ENCODE measurements at places on chromosomes 5 and 9.

DNA sequence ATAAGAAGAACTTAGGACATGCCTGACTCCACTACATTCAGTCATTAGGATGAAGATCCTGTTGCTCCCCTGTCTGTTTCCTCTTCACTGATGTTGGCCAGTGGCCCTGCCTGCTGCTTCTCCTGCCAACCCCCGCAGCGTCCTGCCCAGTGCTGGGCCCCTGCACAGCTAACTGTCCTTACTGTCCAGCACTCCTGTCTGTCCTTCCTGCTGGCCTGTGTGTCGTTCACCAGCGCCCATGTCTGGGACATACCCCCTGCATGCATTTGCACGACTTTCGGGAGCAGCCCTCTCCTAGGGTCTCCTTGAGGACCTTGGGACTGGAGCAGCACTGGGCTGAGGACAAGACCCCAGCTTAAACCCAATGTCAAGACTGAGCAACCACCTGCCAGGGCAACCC lies 547.6 kb downstream of the BNC2 start:
- no peak for DNase-seq

- no peak for DNase-seq
Measured at GRCh38 chr9:89743573-89744254, 138.9 kb downstream of the GADD45G start.

- DNase-seq = no peak
Measured at GRCh38 chr9:18629136-18629535, 155.2 kb downstream of the ADAMTSL1 start.

- DNase-seq = no peak
Measured at GRCh38 chr5:101995585-101995984, 300.5 kb downstream of the SLCO4C1 start.

DNA sequence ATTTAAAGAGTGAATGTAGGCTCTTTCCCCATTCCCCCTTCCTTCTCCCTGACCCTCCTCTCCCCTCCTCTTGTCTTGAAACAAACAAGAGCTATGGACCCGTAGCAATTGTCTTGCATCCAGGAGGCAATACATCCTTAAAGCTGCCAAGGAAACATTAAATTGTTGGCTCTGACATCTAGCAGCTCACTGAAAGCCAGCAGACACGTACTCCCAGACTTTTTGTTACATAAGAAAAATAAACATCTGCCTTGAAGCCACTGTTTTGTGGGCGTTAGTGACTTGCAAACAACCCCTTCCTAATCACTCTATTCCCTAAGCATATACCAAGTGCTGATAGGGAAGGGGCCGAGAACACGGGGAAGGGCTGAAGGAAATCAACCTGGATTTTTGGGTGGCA lies 8.6 kb downstream of the SLC45A2 start:
- DNase-seq = no peak

- no peak for DNase-seq
Measured at GRCh38 chr9:71521132-71521531, 247.2 kb downstream of the CEMIP2 start.

GRCh38 chr5:56522960-56523359 lies 289.8 kb upstream of the ANKRD55 start:
- no peak for DNase-seq

DNA sequence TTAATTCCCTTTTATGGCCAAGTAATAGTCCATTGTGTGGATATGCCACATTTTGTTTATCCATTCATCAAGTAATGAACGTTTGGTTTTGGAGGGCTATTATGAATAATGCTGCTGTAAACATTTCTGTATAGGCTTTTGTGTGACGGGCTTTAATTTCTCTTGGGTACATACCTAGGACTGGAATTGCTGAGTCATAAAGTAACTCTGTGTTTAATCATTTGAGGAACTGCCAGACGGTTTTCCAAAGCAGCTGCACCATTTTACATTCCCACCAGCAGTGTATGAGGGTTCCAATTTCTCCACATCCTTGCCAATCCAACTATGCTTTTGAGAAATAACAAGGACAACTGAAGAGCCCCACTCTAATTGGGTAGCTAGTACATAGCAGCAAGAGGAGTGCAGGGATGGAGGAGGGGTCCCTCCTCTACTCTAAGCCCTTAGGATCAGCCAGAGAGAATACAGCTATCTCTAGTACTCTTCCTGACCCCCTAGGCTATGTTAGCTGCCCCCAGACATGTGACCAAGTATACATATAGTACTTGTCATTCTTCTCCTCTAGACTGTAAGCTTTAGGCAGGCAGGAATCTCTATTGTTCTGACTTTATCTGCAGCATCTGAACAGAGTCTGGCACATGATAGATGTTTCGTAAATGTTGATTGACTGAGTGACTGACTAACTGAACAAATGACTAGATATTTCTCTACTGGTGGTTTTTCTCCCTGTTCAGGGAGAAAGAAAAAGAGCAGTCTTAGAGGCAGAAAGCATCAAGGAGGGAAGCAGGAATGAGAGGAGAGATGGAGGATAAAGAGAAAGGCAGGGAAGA lies 22.1 kb upstream of the MATR3 start:
- peak; percentile 72 for DNase-seq

DNA sequence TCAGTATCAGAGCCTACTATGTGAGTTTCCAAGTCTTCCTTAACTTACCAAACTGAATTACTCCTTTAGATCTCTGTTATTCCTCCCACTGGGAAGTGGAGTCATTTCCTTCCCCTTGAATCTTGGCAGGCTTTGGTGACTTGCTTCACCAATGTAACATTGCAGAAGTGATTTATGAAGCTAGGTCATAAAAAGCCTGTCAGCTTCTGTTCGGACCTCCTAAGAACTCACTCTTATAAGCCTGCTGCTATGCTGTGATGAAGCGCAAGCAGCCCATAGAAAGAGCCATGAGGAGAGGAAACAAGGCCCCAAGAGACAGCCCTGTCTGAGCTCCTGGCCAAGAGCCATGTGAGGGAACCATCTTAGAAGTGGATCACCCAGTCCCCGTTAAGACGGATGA lies 14.2 kb upstream of the FOXB2 start:
- peak; percentile 61 for DNase-seq

- no peak for DNase-seq
Measured at GRCh38 chr5:61650661-61651060, 318.6 kb downstream of the ZSWIM6 start.

DNA sequence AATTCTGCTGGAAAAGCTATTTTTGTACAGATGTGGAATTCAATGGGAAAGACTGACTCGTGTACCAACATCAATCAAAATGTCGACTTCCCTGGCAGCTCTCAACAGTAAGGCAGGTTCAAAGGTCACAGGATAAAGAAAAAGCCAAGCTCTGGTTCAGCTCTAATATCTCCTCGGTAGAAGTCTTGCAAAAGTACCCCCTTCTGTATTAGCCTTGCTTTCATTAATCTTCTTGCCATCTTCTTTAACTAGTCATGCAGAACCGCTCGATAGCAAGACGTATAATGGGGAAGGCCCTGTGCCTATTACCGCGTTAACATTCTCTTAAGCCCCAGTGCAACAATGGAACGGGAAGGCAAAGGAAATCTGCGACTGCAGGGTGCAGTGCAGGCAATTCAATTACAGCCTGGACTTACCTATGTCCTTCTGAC lies 201.2 kb downstream of the GAPVD1 start:
- no peak for DNase-seq

DNA sequence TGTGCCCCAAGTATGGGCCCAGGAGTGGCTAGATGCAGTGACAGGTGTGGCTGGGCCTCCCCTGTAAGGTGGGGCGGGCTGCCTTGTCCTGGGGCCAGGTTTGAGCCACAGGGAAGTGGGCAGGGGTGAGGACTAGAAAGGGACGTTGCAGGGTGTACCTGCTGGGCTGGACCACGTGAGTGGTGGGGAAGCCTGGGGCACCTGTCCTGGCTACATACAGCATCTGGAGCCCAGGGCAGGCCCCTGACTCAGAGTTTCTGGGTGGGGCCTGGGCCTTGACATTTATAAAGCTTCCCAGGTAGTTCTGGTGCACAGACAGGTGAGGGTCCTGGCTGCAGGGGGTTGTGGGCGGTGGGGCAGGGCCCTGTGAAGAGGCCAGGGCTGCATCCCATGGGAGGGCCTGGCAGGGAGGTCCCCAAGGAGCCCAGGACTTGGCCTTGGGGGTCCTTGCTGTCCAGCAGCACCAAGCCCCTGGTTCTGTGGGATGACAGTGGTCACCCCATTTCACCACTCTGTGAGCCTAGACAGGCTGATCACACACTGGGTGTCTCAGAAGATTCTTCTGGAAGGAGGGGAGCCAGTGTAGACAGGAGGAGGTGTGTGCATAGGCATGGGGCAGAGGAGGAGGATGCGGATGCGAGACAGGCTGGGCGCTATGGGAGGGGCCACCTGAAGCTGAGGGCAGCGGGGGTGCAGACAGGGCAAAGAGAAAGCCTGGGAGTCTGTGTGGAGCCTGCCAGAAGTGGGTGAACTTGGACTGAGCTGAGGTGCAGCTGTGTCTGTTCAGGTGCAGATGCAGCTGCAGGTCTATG lies 94.0 kb downstream of the PHF2 start:
- DNase-seq = peak; percentile 3

- DNase-seq = no peak
Measured at GRCh38 chr9:89986190-89986589, 381.4 kb downstream of the GADD45G start.

- DNase-seq = no peak
Measured at GRCh38 chr5:55591686-55592085, 56.9 kb upstream of the PLPP1 start.

DNA sequence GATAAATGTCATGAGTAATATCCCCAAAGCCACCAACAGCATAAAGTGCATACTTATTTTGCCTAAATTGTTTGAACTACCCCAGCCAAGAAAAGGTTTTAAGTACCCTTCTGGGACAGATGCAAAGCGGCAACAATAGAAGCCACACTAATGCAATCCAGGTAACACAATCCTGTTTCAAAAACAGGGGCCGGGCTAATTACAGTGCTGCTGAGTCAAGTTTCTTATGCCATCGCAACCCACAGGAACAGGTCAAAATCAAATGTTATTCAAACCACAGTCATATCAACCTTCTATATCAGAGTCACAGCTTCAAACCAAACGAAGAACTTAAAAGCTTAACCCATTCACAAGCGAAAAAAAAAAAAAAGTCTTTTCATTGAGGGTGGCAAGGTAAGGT lies 28.3 kb downstream of the EBF1 start:
- DNase-seq = no peak

GRCh38 chr9:103627731-103628130 lies 466.4 kb upstream of the SMC2 start:
- no peak for DNase-seq

DNA sequence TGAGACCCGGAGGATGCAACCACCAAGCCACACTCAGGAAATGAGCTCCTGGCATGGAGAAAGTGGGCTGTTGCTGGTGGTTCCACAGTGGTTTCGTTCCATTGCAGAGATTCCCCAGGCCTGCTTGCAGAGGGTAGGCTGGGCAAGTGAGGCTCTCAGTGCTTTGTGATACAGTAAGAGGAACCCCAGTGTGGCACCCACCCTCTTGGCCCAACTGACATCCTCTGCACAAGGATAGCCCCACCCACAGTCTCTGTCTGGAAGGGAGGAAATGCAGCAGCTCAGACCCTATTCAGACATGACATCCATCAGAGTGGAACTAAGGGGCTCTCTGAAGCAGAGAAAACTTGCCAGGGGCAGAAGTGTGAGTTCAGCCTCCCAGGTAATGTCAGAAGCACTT lies 69.6 kb upstream of the FSTL4 start:
- DNase-seq = no peak

- peak; percentile 82 for DNase-seq
Measured at GRCh38 chr9:131432597-131433301, 38.9 kb downstream of the PRRC2B start.

- no peak for DNase-seq
Measured at GRCh38 chr9:137227054-137227852, at the start of gene RNF224. TSS of gene RNF224 (plus strand) at chr9:137227502. CDS start at chr9:137228336, 834 bp downstream.
